Left lung (tissue), 14 donors: ENCODE measurements at places on chromosomes 5 and 9. TPM values are rescaled to one million over a fixed set of nuclear protein-coding genes. Genes with fewer than 3 reads are reported as not detected.

ALDOB gene
- not detected for total RNA-seq

SLC34A3 gene
- not detected for total RNA-seq

IL31RA gene
- 0.55 TPM for total RNA-seq

POU4F3 gene
- not detected for total RNA-seq

ELOVL7 gene
- total RNA-seq: 10.9 TPM

GRCh38 chr5:181005791-181006190 lies 17.1 kb downstream of the BTNL3 start:
- no peak for DNase-seq

DNA sequence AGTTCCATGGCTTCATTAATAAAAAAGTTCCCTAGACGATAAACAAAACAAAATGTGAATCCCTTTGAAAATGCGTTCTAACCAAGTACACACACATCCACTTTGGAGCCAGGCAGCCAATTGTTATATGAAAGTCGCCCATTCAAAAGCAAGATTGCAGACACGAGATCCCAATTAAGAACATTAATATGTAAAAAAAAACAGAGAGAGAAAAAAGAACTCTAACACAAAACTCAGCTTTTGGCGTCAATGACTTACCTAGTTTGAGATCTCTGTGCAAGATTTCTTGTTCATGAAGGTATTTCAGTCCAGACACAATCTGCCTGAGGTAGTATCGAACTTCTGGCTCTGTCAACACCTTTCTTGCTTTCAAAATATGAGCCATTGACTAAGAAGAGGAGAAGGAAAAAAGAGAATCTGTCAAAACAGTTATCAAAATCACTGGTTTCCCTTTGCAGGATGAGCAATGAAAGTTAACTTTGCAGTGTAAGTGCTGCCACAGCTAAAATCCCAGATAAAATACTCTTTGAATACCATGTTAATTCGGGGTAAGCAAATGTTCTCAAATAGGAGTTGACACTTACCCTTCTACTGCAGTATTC lies 1.6 kb downstream of the PLK2 start:
- no peak for DNase-seq

DNA sequence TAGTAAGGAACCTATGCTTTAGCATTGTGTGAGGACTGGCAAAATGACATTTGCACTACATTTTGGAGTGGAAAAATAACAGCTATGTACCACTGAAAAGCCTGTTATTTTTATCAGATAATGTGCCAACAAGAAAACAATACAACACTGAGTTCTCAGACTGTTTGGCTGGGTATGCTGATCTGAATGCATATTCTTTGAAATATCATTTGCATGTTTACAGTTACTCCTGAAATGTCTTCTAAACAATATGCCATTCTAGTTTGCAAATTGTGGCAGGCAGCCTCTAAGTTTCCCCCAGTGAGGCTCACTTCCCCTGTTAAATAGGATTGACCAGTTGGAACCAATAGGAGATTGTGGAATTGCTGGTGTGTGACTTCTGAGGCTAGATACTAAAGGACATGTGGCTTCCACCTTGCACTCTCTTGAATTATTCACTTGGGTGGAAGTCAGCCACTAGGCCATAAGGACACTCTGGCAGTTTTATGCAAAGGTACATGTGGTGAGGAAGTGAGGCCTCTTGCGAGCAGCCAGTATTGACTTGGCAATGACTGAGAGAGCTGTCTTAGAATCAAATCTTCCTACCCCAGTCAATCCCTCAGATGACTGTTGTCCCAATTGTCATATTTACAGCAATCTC lies 250.4 kb upstream of the PCSK5 start:
- no peak for DNase-seq

DNA sequence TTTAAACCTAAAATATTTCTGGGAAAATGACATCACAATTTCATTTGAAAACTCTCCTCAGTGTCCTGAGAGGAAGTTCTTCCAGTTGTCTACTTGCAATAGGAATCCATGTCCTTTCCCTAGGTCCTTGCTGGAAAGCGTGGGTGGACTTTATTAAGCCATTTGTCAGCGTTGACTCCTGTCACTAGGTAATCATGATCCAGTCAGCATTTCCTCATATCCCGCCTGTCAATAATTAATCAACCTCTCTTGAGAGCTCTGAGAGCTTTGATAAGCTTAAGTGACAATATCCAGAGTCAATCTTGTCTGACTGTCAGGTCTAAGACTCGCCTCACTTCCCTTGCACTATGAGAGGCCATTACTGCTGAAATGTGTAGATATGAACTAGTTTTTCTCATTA lies 107.2 kb upstream of the SLIT3 start:
- no peak for DNase-seq

DNA sequence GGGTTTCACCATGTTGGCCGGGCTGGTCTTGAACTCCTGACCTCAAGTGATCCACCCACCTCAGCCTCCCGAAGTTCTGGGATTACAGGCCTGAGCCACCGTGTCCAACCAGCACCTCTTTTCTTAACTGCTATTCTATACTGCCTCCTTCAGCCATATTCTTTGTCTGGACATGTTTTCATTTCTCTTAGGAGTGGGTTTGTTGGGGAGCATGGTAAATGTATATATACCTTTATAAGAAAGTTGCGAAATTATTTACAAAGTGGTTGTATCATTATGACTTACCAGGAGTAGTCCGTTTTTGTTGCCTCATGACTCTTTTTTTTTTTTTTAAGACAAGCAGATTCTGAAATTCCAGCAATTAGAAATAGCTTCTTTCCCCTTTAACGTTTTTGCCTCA lies 38.7 kb downstream of the CDC42SE2 start:
- no peak for DNase-seq

GRCh38 chr5:16799796-16800195 lies 136.3 kb downstream of the MYO10 start:
- no peak for DNase-seq

DNA sequence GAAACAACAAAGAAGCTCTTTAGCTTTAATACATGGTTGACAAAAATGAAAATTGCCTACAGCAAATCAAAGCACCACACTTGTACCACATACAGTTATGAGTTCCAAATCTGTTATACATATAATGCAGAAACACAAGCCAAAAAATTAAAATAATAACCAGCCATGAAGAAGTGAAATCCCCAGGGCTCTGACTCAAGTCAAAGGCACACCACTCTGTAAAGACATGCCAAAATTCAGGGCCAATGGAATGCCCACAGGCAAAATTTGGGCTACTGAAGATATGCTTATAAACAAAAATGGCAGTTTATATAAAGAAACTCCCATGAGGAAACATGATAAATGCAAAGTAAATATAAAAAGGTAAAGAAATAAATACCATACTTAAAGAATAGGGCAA lies 29.0 kb downstream of the THBS4 start:
- no peak for DNase-seq

DNA sequence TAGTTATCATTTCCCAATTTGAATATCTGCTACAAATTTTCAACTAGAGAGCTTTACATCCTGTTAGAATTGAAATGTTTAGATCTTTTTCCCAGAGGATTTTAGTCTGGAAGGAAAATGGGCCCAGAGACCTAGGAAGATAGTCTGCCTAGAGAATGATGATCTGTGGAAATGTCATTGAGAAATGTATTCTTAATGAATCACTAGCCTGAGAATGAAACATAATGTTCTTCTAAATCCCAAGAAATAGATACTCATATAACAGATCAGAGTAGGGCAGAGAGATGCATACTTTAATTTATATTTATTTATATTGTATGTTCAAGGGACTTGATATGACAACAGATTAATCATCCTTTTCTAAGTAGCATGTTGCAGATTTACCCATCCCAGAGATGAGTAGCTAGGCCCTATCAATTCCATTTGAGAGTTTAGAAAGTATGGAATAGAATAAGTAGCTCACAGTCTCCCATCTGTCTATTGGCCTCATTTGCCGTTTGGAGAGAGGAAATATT lies 25.1 kb upstream of the SLC44A1 start:
- DNase-seq: no peak

DNA sequence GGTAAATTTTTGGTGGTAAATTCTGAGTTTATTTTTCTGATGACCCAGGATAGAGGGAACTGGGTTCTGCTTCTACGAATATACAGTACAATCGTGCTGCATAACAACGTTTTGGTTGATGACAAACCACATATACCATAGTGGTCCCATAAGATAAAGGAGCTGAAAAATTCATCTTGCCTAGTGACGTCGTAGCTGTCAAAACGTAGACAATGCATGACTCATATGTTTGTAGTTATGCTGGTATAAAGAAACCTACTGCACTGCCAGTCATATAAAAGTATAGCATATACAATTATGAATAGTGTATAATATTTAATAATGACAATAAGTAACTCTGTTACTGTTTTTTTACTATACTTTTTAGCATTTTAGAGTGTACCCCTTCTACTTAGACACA lies 244.0 kb downstream of the GAS1 start:
- no peak for DNase-seq

DNA sequence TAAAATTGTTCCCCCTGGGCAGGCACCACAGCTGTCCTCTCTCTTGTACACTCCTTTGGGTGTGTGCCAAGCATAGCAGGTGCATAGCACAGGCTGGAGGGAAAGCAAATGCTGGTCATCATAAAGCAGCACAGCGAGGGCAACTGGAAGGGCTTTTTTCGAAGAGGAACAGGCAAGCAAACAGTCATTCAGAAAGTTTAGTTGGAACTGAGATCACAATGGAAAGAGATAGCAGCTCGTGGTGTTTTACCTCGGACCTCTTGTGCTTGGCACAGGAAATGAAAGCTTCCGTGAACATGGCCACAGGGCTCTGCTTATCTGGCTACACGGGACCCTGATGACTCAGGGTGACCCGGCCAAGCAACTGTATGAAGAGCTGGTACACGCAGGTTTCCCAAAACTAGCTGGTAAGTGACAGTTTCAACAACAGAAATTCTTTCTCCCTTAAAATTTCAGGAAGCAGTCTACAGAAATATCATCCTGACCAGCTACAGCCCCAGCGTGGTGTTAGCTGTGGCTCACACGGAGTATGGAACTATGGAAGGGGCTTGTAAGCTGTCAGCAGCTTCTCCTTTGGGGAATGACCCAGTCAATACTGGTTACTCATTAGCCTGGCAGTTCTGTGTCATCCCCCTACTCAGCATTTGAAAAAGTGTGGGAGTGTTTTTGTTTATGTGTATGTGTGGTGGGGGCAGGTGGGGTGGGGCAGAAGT lies 48.1 kb downstream of the POC5 start:
- DNase-seq: no peak

GRCh38 chr5:143685246-143685815 lies 126.6 kb upstream of the HMHB1 start:
- no peak for DNase-seq

GRCh38 chr9:4079906-4080305 lies 220.0 kb downstream of the GLIS3 start:
- DNase-seq: no peak

GRCh38 chr5:17279487-17279886 lies 62.1 kb downstream of the BASP1 start:
- DNase-seq: no peak

DNA sequence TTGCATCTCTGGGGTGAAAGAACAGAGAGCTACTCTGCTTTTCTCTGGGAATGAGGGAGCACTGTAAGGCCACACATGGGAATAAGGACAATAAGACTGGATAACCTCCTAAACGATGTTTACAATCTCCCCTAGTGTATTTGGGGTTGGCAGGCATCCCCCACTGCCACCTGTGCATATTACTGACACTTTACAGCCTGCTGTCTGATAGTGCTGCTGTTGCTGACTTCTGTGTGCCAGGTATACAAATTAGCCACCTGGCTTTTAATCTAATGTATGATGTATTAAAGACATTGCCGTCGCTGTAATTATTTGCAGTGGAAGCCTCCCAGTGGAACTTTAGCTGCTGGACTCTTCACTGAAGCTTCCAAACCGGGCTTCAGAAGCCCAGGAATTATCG lies 4.4 kb upstream of the SHISAL2B start:
- DNase-seq: no peak

- DNase-seq: no peak
These were observed 56.7 kb downstream of the SGCD start for GRCh38 chr5:156383510-156384265.

DNA sequence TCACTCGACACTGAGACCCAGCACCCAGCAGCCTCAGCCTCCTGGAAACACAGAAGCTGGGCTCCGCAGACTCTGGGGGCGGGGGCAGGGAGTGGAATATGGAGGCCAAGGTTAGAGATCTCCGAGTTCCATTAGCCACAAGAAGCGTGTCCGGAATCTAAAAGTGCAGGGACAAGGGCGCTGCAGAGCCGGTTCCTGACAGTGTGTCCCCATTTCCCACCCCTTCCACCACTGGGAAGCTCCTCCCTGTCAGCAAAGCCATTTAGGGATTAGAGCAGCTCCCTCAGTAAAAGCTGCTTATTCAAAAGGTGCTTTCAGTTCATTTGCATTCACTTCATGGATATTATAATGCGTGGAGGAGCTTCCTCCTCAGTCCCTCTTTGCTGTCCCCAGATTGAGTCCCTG lies 74.1 kb upstream of the HSPA9 start:
- no peak for DNase-seq

GRCh38 chr9:124018730-124019697 lies 7.4 kb downstream of the LHX2 start:
- DNase-seq: no peak
